ENCODE measurements at places on chromosomes 2 and 18.

DNA sequence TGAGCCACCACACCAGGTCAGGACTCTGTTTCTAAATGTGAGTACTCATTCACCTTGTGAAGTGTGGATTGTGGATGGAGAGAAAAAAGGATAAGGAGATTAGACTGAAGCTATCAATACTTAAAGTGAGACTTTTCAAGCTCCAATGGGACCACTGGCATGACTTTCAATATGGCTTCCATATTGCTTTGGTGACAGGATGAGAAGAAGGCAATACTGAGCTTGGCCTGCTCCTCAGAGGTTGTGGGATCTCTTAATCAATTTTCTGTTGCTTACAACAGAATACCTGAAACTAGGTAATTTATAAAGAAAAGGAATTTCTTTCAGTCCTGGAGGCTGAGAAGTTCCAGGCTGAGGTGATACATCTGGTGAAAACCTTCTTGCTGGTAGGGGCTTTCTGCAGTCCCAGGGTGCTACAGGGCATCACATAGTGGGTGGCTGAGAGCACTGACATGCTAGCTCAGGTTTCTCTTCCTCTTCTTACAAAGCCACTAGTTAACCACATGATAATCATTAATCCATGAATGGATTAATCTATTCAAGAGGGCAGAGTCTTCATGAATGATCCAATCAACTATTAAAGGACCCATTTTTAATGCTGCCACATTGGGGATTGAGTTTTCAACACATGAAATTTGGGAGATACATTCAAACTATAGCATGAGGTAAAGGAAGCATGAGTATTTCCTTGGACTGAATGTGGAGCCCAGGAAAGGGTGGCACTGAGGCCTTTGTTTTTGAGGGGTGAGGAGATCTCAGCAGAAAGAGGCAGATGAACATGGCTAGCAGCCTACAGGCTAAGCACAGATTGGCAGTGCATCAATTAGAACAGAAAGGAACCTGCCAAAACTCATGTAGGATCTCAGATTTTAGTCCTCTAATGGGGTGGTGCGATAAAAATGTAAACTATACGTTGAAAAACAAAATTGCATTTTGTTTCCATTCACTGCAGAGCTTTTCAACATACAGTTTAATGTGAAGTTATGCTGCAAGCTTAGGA, 274.5 kb downstream of the PIK3C3 start:
- H3K4me1 ChIP-seq = no peaks in the 10 kb centered on the region
- no peak for DNase-seq
- H3K27me3 ChIP-seq = no peaks in the 10 kb centered on the region
- no peak overlapping the region for H3K27ac ChIP-seq

DNA sequence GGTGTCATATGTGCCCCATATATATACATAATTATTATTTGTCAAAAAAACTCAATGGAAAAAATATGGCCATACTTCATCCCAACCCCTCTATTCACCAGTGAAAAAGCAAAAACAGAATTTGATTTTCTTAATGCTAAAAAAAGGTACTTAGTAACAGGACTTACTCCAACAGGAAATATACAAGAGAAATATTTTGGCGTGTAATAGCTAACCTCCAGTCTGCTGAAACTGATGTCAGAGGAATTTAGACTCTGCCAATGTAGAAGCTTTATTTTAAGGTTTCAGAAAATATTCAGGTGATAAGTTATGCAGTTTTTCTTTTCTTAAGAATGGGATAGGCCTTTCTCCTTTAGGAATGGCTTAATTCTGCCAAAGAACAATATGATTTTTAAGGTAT, 72.6 kb downstream of the TMEFF2 start:
- no peak for DNase-seq
- no peaks in the 10 kb centered on the region for H3K4me1 ChIP-seq
- no peak overlapping the region for H3K27ac ChIP-seq
- H3K27me3 ChIP-seq = no peaks in the 10 kb centered on the region
- no peaks in the 10 kb centered on the region for H3K36me3 ChIP-seq

GRCh38 chr2:48870942-48871341, 115.4 kb upstream of the LHCGR start:
- H3K4me3 ChIP-seq = no peak overlapping the region
- no peaks in the 10 kb centered on the region for H3K36me3 ChIP-seq
- H3K4me1 ChIP-seq = no peaks in the 10 kb centered on the region
- no peak overlapping the region for H3K27ac ChIP-seq
- H3K27me3 ChIP-seq = no peaks in the 10 kb centered on the region
- DNase-seq = no peak

DNA sequence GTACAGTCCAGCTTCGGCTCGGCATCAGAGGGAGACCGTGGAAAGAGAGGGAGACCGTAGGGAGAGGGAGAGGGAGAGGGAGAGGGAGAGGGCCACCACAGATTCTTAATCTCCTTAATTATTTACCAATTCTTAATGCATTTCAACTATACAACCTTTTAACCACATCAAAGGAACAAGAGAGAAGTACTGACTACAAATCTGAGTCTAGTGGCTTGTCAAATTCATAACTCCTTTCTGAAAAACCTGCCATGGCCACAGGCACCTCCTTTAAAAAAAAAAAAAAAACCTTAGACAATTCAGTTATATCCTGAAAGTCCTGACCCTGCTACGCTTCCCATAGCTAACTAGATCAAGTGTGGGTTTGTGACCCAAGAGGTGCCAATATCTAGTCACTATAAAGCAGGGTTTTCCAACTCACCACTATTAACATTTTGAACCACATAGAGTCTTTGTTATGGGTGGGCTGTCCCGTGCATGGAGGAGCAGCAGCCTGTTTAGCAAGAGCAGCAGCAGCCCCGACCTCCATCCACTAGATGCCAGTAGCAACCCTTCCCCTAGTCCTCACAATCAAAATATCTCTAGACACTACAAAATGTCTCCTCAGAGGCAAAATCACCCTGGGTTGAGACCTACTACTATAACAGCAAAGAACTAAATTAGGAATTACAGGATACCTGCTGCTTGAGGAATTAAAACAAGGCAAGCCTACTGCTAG, 6.8 kb downstream of the ESCO1 start:
- peaks cover 25% of the 10 kb centered on the region for H3K4me1 ChIP-seq
- H3K36me3 ChIP-seq = no peaks in the 10 kb centered on the region
- H3K4me3 ChIP-seq = no peak overlapping the region
- H3K27ac ChIP-seq = no peak overlapping the region

DNA sequence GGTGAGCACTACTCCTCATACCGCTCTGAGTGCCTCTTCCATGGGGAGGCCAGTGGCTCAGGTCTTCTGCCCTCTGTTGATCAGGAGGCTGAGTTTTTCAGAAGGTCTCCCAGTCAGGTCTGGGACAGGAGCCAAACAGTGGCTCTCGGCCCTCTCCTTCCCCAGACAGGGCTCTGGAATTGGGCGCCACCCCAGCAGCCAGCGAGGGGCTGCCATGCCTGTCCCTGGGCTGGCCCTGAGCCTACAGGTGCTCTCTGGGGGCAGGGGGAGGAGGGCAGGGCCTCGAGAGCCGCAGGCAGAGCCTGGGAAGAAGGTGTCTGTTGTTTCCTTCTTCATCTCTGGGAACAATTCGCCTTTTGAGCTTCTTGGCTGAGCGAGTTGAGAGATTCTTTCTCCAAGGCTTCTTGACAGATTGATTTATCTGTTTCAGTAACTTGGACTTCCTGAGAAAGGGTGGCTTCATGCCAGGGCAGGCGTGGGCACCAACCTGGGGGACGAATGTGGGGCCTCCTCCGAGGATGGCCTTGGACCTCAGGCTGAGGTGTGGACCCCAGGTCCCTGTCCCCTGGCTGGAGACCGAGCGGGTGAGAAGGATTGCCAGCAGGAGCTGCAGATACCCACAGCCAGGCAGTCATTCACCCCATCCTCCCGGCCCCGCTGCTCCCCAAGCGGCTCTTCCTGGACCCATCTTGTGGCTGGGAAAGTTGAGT, 64.7 kb upstream of the GLI2 start:
- H3K4me3 ChIP-seq = no peak overlapping the region
- H3K4me1 ChIP-seq = no peaks in the 10 kb centered on the region
- no peak overlapping the region for H3K27ac ChIP-seq
- H3K36me3 ChIP-seq = no peaks in the 10 kb centered on the region
- DNase-seq = no peak
